OCI-LY7 (cell line): ENCODE measurements at places on chromosomes 1 and 21. TPM values are rescaled to one million over a fixed set of nuclear protein-coding genes. Genes with fewer than 3 reads are reported as not detected.
A peak's percentile ranks its signal among the peaks of the same experiment; 100 is the strongest.

DNA sequence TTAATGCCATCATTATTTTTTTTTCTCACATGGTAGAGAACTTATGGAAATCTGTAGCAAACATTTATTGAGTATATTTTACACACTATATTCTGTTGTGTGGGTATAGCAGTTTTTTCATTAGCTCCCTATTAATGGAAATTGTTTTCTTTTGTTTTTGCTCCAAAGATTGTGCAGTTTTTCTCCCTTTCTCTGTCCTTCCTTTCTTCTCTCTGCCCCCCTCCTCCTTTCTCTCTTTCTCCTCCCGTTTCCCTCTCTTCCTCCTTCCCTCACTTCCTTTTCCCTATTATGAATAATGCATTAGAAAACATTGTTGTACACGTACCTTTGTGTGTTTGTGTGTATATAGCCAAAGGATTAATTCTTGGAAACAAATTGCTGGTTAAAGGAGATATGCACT is 20.6 kb downstream of the CDC73 start:
- no peak for DNase-seq

- no peak for DNase-seq
These were observed 30.5 kb upstream of the PADI2 start for GRCh38 chr1:17149771-17150170.

DNA sequence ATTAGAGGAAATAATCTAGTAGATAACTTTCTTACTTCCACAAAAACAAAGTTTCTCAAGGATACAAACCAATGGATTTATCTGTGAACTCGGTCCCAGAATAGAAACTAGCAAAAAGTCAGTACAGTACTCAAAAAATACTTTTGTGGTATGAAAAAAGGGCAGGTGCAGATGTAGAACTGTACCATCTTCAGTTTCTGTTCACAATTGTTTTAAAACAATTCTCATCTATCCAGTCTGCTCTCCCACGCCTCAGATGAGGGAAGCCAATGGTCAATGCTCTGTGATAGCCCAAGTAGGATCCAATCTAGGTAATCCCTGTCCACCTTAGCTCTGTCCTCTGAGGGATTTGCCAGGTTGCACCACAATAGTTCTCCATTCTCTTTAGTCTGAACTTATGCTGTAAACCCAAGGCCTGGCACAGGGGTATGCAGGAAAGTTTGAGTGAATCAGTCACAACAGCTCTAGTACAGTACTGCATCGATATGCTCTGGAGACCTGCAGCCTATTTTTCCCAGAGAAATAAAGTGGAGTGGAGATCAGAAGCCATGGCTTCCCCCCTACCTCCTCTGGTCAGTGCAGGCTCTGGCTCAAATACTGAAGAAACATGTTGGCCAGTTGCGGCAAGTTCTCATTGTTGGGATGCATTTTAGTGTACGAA is 1.4 kb downstream of the KTI12 start:
- peak; percentile 5 for DNase-seq

LCE3D gene
- total RNA-seq = not detected in 2 replicates

SV2A gene
- total RNA-seq = 1.2 and 1.9 TPM in 2 replicates

NTMT2 gene
- total RNA-seq = not detected in 2 replicates
